Kidney (tissue), 22 donors: ENCODE measurements at places on chromosomes 3 and 15. TPM values are rescaled to one million over a fixed set of nuclear protein-coding genes. Genes with fewer than 3 reads are reported as not detected.

DNA sequence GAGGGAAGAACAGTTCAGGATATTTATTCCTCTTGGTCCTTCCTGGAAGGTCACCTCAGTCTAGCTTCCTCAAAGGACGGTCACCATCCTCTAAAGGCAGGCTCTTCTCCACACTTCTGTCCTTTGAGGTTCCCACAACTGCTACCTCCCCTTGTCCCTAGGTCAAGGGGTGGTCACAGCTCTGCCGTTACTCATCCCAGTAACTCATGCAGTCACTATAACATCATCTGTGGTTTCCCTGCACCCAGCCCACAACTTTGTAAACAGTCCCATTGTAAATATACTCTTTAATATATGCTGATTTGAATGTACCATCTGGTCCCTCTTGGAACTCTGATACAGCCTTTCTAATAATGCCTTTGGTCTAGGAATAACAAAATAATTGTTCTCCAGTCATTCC, 887.4 kb downstream of the FHIT start:
- DNase-seq = no peak

GRCh38 chr3:171901615-171902312, 58.6 kb downstream of the TMEM212 start:
- no peak for DNase-seq

GRCh38 chr3:177527182-177527581, 329.9 kb upstream of the TBL1XR1 start:
- DNase-seq = peak; percentile 42

- no peak for DNase-seq
Observed at GRCh38 chr3:124101643-124102042, 109.7 kb upstream of the ROPN1 start.

GRCh38 chr3:39106281-39106811, 1.1 kb downstream of the GORASP1 start:
- no peak for DNase-seq

GRCh38 chr15:85488997-85489396, 108.6 kb downstream of the AKAP13 start:
- no peak for DNase-seq

- DNase-seq = no peak
Observed at GRCh38 chr3:174270841-174271240, 588.3 kb upstream of the NAALADL2 start.

DNA sequence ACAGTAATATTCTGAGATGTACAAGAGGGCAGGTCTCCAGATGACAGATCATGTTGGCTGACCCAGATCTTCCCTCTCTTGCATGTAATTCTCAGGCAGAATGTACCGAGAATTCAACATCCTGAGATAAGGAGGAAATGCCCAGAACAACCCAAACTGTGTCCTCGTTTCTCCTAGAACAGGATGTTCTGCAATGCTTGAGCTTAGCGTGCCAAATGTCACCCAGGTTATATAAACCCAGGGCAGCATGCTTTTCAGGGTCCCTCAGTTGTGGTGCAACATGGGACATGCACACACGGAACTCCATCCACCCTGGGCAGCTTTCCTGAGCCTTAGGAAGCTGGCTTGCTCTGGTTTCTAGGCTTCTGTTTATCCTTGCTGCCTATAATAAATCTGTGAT, 102.1 kb upstream of the CMC1 start:
- no peak for DNase-seq

GRCh38 chr3:66615643-66616301, 115.0 kb upstream of the LRIG1 start:
- no peak for DNase-seq

GRCh38 chr3:106206146-106206545, 337.3 kb upstream of the CBLB start:
- DNase-seq = no peak

DNA sequence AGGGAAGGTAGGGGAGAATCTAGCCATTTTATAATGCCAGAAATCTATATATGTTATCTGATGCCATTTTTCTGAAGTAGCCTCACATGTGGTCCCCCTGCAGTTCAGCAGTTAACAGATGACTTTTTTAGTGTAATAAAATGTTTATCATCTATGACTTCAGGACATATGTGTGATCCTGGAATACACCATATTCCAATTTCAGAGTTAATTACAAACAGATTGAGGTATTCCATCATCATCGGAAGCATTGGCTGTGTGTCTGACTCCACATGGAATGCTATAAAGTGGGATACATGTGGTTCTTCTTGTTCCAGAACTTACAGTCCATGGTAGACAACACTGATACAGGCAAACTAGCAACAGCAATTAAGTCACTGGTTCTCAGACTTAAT, 45.9 kb upstream of the LIMD1 start:
- no peak for DNase-seq

SPINK8 gene
- not detected for total RNA-seq

FBXW12 gene
- not detected for total RNA-seq

DPH3 gene
- 19.3 TPM for total RNA-seq

CCNB2 gene
- total RNA-seq = 0.94 TPM

GP9 gene
- total RNA-seq = not detected

SCAANT1 gene
- not detected for total RNA-seq

KY gene
- 0.50 TPM for total RNA-seq
